ENCODE measurements at places on chromosomes 2 and 18. TPM values are rescaled to one million over a fixed set of nuclear protein-coding genes. Genes with fewer than 3 reads are reported as not detected.

- no peaks in the 10 kb centered on the region for H3K27me3 ChIP-seq
- no peaks in the 10 kb centered on the region for H3K4me1 ChIP-seq
- no peak overlapping the region for H3K4me3 ChIP-seq
- H3K36me3 ChIP-seq: no peaks in the 10 kb centered on the region
Measured at GRCh38 chr2:201558665-201559064, 84.6 kb downstream of the TMEM237 start.

DNA sequence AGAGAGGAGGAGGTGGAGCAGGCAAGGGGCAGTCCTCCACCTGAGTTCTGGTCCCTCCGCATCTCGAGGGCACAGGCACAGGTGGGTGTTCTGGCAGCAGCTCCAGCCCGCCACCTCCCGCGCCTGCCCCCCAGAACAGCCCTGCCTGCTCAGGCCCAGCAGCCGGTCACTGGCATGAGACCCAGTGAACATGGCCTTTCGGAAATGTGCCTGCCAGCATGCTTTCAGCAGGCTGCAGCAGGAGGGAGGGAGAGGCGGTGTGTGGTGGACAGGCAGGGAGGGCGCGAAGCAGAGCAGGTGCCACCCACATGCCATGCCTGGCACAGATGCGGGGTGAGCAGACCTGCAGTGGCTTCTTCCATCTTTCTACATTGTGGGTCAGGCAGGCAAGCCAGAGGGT lies 3.4 kb upstream of the OR6B3 start:
- H3K27ac ChIP-seq: no peak overlapping the region
- no peak for DNase-seq
- no peaks in the 10 kb centered on the region for H3K27me3 ChIP-seq
- no peaks in the 10 kb centered on the region for H3K36me3 ChIP-seq
- no peak overlapping the region for H3K4me3 ChIP-seq

The SLC9A2 gene
- total RNA-seq: not detected

The REEP1 gene
- 0.22 TPM for total RNA-seq

DNA sequence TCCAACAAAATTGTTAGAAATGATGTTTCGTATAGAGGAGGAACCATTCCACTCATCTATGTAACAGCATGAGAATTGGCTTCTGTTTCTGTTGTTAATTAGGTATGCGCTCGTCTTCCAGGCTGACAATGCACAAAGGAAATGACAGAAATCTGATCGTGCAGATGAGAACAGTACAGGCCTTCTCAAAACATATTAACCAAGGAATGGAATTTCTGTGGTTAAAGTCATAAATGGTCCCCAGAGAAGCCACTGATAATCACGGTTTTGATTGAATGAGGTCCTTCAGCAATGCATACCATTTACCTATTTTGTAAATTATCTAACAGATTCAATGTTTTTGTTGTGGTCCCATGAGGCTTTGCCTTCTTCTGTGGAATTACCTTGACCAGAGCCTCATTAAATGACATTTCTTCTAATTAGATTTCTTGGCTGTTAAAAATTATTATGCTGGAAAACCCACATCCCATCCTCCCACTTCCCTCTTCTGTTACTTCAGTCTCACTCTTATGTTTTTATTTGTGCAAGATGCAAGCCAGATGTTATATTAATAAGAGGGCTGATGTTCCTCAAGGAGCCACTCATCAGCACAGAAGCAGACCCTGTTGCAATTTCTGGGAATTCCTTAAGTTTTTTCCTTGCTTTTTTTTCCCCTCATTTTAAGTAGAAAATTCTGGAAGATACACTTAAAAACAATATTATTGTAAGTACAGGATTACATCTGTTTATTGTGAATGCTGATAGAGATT lies 395.8 kb downstream of the PID1 start:
- no peaks in the 10 kb centered on the region for H3K36me3 ChIP-seq
- H3K4me1 ChIP-seq: no peaks in the 10 kb centered on the region
- H3K27ac ChIP-seq: no peak overlapping the region
- H3K4me3 ChIP-seq: no peak overlapping the region
- DNase-seq: no peak

Data from Karpas-422 (cell line).